ENCODE measurements at places on chromosomes 12 and 14. TPM values are rescaled to one million over a fixed set of nuclear protein-coding genes. Genes with fewer than 3 reads are reported as not detected.

The DTX3 gene
- total RNA-seq: 42.9 TPM

The ACSM4 gene
- total RNA-seq: not detected

The PLCZ1 gene
- total RNA-seq: not detected

The TRMT61A gene
- total RNA-seq: 12.4 TPM

The TRIAP1 gene
- 12.9 TPM for total RNA-seq

The CCDC60 gene
- not detected for total RNA-seq
